ENCODE measurements at places on chromosomes 7 and 10.

- DNase-seq = peak; percentile 13
These were observed at the start of gene TCERG1L for GRCh38 chr10:131311661-131312477. Gene TCERG1L (minus strand): TSS chr10:131311721. CDS start chr10:131311635, 86 bp downstream.

DNA sequence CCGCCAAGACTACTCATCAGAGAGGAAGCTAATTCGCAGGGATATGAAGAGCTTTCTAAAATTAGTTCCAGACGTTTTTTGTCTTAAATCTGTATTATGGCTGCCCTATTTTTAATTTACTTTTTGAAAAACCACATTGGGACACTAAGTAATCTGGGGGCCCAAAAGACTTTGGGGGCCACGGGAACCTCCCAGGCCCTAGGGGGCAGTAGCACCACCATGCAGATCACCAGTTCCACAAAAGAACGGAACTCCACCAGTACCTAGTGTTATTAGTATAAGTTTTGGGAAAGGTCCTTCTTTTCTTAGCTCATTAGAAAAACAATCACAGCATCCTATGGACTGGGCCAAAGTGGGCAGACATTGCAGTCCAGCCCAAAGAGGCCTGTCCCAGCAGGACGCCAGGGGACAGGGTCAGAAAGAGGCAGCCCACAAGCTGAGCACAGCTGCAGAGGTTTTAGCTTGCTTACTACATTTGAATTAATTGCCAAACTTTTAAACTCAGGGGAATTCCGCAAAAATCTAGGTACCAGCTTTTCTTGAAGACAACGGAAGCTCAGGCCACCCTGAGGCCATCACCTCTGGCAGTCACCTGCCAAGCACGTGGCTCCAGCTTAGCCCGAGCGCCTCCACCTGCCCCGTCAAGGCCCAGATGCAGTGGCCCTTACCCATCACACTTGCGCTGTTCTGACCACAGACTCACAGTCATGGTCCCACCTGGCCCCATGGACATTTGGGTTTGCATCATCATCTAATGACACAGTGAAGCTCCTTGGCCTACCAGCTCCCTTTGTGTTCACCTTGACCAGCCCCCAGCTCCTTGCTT lies 74.8 kb downstream of the PARP12 start:
- no peak for DNase-seq

GRCh38 chr10:71969929-71970328 lies 5.7 kb downstream of the CHST3 start:
- DNase-seq = no peak

DNA sequence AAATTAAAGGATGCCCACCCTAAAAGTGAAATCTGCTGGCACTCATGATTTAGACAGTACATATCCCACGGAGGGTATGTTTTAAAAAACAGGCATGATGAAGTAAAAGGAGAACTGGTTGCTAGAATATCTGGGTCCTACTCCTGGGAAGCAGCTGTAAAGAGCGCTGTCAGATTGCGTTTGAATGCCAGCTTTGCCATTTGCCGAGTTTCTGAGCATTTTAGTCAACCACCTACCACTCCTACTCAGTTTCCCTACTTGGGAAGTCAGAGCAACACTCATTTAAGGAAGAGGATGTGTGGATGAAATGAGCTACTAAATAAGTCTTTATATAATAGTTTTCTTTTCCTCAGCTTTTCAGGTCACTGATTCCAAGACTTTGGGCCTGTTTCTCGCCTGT lies 1.1 kb upstream of the UMAD1 start:
- no peak for DNase-seq

- DNase-seq = no peak
These were observed 337.4 kb downstream of the DNAJB6 start for GRCh38 chr7:157674027-157674714.

DNA sequence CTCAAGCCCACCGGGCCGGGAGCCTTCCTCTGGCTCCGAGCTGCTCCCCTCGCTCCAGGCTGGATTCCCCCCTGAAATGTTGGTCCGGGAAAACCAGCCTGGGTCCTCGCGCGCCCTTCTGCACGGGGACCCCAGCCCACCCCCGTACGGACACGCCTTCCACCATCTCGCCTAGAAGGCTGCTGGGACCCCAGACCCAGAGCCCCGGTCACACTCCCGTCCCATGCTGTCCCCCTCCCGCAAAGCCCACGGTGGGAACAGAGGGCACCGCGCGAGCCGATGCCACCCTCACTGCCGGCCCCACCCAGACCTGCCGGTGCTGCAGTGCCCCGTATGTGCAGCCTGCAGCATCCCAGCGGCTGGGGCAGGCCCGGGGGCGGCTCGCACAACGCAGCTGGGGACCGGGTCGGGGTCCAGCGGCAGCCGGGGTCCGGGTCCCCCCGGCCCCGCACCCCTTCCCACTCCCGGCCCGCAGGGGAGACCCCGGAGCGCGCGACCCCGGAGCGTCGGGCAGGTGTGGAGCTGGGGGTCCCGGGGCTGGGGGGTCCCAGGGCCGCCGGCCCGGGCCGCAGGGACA lies 871 bp downstream of the SPOCK2 start:
- DNase-seq = no peak

GRCh38 chr7:36474283-36475010 lies 84.8 kb downstream of the ANLN start:
- DNase-seq = peak; percentile 22

DNA sequence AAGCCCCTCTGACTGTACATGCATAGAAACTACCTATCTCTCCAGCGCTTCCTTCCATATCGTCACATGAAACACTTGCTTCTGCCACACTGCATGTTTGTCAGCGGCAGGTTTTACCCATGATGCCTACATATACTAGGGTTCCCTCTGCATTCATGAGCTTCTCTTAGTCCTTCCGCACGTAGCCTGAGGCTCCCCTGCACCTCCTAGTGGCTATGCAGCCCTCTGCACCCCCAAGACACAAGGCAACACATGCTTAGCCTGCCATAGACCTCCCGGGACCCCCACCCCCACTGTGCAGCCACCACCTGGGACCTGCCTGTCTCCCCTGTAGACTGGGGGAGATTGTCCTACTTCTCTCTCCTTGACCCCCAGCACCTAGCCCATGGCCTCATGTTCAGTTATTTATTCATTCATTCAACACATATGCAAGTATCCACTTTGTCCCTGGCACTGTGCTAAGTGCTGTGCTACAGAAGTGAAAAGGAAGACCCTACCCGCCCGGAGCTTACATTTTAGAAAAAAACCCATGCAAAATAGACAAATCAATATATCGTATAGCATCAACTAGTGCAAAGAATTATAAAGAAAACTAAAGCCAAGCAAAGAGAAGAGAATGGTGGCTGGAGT lies 23.5 kb downstream of the TMEM273 start:
- DNase-seq = peak; percentile 54

GRCh38 chr7:99229234-99229633 lies 21.3 kb upstream of the KPNA7 start:
- no peak for DNase-seq

- peak; percentile 84 for DNase-seq
These were observed 105.2 kb downstream of the THSD7A start for GRCh38 chr7:11726794-11727155.

- peak; percentile 68 for DNase-seq
These were observed 138.0 kb downstream of the TES start for GRCh38 chr7:116348346-116348745.

GRCh38 chr10:50310560-50311174 lies 59.4 kb upstream of the ASAH2 start:
- peak; percentile 8 for DNase-seq

- no peak for DNase-seq
These were observed 412 bp upstream of the PPIA start for GRCh38 chr7:44796034-44796503.

- DNase-seq = no peak
These were observed 78.2 kb downstream of the VTI1A start for GRCh38 chr10:112525200-112525599.

GRCh38 chr7:38020121-38020785 lies 99.8 kb downstream of the EPDR1 start:
- no peak for DNase-seq

- DNase-seq = peak; percentile 9
These were observed 8.8 kb upstream of the ZC3HAV1 start for GRCh38 chr7:139118234-139118804.

DNA sequence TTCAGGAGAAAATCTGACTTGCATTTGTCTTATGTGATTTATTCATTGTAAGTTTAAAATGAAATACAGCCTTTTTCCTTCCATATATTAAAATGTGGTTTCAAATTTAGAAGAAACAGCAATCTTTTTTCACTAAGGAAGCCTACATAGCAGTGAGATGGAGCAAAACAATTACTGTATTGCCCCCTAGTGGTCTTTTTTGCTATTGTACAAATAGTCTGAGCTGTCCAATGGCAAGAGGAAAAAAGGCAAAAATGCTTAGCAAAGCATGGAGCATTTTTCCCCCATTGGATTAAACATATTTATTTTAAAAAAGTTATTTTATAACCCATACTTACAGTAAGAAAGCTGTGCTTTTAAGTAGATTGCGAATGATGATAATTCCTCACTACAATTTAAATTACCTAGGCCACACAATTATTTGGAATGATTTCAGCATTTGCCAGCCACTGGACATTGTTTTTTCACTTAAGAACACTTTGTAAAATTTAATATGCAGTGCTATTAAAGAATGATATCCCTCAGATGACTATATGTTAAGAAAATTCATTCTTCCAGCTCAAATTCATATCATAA lies 119.5 kb downstream of the CPED1 start:
- DNase-seq = peak; percentile 78

- DNase-seq = peak; percentile 34
These were observed 345.0 kb upstream of the PCDH15 start for GRCh38 chr10:55146032-55146431.

DNA sequence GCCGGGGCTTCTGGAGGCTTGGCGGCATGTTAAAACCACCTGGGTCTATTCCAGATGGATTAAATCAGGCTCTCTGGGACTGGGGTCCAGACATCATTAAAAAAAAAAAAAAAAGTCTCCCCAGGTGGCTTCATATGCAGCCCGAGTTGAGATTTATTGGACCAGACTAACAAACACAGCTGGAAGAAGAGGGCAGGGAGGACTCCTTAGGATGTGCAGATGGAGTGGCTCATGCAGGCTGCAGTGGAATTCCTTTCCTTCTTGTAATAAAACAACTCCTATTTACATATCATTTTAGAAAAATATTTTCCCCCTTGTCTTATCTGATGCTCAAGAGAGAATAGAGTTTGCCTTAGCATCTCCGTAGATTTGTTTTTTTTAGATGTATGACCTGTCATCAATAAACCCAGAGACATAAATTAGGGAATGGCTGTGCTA lies 238.1 kb downstream of the CAMK1D start:
- peak; percentile 17 for DNase-seq

GRCh38 chr7:2242541-2243429 lies 759 bp downstream of the NUDT1 start:
- DNase-seq = no peak

DNA sequence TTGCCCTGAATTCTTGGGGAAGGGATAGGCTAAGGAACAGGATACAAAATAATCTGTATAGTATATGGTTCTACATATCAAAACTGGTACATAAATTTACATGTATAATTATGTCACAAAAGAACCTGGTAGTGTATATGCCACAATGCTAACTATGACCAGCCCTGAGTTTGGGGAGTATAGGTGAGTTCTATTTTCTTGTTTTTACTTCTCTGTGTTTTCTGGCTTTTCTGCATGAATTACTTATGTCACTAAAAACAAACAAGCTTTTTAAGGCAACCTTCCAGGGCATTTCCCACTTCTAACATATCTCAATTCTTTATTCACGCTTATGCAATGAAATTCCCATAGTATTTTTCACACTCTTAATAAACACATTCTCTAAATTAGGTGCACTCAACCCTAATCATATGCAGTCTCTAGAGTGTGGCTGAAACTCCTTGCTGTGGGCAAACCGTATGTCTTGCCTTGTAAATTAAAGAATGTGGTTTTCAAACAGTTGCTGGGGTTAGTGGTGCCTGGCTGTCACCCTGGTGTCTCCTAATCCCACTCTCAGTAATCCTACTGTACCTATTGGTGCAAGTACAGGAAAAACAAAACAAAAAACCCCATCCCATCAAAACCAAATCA lies 14.0 kb upstream of the INSIG1 start:
- DNase-seq = no peak

DNA sequence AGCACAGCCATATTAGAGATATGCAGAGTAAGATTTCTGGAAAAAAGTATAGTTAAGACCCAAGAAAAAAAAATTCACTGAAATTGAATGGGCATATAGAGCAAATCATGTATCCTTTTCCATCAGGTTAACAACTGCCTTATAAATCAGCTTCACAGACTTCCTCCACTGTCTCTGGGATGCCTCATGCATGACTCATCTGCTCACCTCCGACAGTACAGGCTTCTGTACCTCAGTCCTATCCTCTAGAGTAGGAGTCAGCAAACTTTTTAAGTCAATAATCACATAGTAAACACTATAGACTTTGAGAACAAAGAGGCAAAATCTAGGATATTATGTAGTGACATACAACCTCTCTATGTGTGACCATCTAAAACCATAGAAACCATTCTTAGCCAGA lies 211.6 kb upstream of the SP8 start:
- DNase-seq = no peak

- DNase-seq = peak; percentile 68
These were observed 290.9 kb downstream of the CRPPA start for GRCh38 chr7:16130111-16131110.
